ENCODE measurements at places on chromosomes 3 and 15.

- H3K4me3 ChIP-seq = no peak overlapping the region
- no peak overlapping the region for H3K27ac ChIP-seq
- H3K4me1 ChIP-seq = no peaks in the 10 kb centered on the region
- no peaks in the 10 kb centered on the region for H3K36me3 ChIP-seq
- peaks cover 2% of the 10 kb centered on the region for H3K27me3 ChIP-seq
Measured at GRCh38 chr3:24101676-24102168, 156.6 kb downstream of the NR1D2 start.

GRCh38 chr3:57098418-57099310 lies 38.2 kb downstream of the SPATA12 start:
- peaks cover 5% of the 10 kb centered on the region for H3K27me3 ChIP-seq
- DNase-seq = no peak
- H3K27ac ChIP-seq = no peak overlapping the region
- peaks cover 4% of the 10 kb centered on the region for H3K4me1 ChIP-seq
- no peaks in the 10 kb centered on the region for H3K36me3 ChIP-seq

DNA sequence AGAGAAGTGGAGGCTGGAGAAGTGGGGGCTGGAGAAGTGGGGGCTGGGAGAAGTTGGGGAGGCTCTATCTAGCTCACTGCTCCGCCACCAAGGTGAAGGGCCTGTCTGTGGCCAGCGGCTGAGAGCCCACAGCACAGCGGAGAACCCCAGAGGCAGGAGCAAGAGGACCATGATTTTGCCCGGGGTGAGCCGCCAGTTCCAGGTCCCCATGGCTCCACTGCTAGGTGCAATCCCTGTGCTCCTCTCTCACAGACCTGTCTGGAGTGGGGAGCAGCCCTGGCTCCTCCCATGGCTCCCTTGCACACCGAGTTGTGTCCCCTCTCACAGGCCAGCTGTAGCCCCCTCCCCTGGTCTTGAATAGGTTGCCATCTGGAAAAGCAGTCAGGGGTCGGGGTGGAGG lies 4.7 kb upstream of the NRROS start:
- H3K27me3 ChIP-seq = no peaks in the 10 kb centered on the region
- H3K4me1 ChIP-seq = peaks cover 81% of the 10 kb centered on the region
- no peak for DNase-seq
- no peak overlapping the region for H3K4me3 ChIP-seq
- peaks cover 7% of the 10 kb centered on the region for H3K36me3 ChIP-seq
- peak overlapping the region; percentile 78 for H3K27ac ChIP-seq

- no peaks in the 10 kb centered on the region for H3K4me1 ChIP-seq
- peaks cover 5% of the 10 kb centered on the region for H3K27me3 ChIP-seq
- no peaks in the 10 kb centered on the region for H3K36me3 ChIP-seq
- H3K4me3 ChIP-seq = no peak overlapping the region
Measured at GRCh38 chr15:60964527-60964926, 264.6 kb downstream of the RORA start.

- no peak for DNase-seq
- H3K27me3 ChIP-seq = no peaks in the 10 kb centered on the region
- H3K4me3 ChIP-seq = no peak overlapping the region
- peaks cover 64% of the 10 kb centered on the region for H3K36me3 ChIP-seq
Measured at GRCh38 chr15:76470691-76471090, 134.1 kb downstream of the ISL2 start.

- H3K4me3 ChIP-seq = no peak overlapping the region
- H3K27me3 ChIP-seq = no peaks in the 10 kb centered on the region
- H3K36me3 ChIP-seq = peaks cover 4% of the 10 kb centered on the region
- no peak overlapping the region for H3K27ac ChIP-seq
- DNase-seq = no peak
Measured at GRCh38 chr3:39423436-39423970, 17.0 kb downstream of the RPSA start.

GRCh38 chr15:89030311-89030710 lies 57.9 kb upstream of the ABHD2 start:
- no peak overlapping the region for H3K27ac ChIP-seq
- H3K4me1 ChIP-seq = peaks cover 3% of the 10 kb centered on the region
- peaks cover 6% of the 10 kb centered on the region for H3K27me3 ChIP-seq

- H3K4me3 ChIP-seq = no peak overlapping the region
- H3K27ac ChIP-seq = no peak overlapping the region
- H3K36me3 ChIP-seq = no peaks in the 10 kb centered on the region
- no peaks in the 10 kb centered on the region for H3K27me3 ChIP-seq
- no peaks in the 10 kb centered on the region for H3K4me1 ChIP-seq
Measured at GRCh38 chr3:178275793-178276192, 260.4 kb upstream of the KCNMB2 start.
